Right hindlimb (tissue), 1 donor: ENCODE measurements at places on chromosomes 6 and 20.

DNA sequence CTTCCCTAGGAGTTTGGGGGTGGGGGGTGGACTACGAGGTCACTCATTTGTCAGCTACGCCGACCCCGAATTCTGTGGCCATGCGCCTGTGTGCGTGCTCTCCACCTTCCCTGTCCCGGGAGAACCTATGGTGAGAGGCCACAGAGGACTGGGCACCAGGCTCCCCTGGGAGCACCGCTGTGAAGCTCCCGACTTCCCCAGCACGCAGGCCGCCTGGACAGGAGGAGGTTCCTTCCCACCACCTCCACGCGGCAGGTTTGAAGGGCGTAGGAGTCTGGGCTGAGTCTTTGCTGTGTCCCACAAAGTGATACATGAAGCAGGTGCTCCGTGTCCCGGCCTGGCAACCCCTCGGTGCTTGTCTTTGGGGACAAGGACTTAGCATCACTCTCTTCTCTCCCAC is 107.2 kb downstream of the CDH4 start:
- no peak for DNase-seq

DNA sequence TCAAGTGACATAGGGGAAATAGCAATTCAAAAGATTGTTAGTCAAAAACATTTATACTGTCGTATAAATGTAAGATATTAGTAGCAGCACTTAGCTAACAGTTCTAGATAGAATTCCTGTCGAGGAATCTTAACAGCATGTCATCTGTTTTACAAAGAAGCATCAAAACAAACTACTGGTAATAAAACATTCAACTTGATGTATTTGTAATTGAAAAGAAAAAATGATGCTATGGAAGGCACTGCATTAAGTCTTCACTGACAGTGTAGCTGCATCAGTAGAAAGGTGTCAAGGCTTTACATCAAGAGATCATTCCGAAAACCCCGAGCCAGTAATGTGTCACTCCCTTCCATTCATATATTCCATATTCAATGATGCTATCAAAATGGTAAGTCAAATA is 223.5 kb downstream of the TBC1D32 start:
- no peak for DNase-seq

GRCh38 chr20:34834459-34834893 is 9.0 kb upstream of the NCOA6 start:
- no peak for DNase-seq

- peak; percentile 20 for DNase-seq
Observed at GRCh38 chr6:106628658-106629102, 618 bp downstream of the RTN4IP1 start.

DNA sequence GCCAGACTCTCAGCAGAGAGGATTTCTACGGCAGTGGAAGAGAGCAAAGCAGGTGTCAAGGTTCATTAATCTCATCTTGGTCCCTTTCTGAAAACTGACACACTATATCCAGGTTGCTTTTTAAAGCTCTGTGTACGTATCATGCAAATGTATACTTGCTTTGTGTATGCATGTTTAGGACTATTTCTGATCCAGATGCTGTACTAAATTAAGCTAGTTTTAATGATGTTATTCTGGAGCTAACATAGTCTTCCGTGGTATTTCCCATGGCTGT is 59.2 kb upstream of the SNX9 start:
- no peak for DNase-seq

DNA sequence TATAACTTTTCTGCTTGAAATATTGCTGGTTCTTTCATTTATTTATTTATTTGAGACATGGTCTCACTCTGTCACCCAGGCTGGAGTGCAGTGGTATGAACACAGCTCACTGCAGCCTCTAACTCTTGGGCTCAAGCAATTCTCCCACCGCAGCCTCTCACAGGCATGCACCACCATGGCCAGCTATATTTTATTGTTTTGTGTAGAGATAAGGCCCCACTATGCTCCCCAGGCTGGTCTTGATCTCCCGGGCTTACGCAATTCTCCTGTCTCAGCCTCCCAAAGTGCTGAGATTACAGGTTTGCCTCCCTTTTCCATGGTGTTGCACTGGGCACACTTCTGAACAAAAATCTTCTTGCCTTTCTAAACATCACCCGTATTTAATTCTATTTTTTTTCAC is 39.1 kb upstream of the RNGTT start:
- DNase-seq, result no peak

GRCh38 chr6:140957386-140957785 is 1175.3 kb upstream of the GJE1 start:
- DNase-seq, result no peak

DNA sequence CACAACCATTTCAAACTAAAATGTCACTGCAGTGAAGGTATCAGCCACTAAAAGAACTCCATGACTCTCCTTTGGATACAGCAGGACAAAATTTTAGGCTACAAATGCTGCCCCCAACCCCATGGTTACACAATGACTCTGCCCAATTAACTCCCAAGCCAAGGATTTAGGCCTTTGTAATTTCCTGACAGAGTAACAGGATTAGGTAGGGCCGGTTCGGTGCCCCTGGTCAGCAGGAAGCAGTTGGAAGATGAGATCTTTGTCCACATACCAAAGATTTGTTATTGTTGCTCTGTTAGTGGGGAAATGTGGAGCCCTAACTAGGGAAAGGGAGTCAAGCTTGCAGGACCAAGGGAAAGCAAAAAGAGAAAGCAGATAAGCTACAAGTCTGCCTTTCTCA is 26.7 kb upstream of the RIPK1 start:
- no peak for DNase-seq

DNA sequence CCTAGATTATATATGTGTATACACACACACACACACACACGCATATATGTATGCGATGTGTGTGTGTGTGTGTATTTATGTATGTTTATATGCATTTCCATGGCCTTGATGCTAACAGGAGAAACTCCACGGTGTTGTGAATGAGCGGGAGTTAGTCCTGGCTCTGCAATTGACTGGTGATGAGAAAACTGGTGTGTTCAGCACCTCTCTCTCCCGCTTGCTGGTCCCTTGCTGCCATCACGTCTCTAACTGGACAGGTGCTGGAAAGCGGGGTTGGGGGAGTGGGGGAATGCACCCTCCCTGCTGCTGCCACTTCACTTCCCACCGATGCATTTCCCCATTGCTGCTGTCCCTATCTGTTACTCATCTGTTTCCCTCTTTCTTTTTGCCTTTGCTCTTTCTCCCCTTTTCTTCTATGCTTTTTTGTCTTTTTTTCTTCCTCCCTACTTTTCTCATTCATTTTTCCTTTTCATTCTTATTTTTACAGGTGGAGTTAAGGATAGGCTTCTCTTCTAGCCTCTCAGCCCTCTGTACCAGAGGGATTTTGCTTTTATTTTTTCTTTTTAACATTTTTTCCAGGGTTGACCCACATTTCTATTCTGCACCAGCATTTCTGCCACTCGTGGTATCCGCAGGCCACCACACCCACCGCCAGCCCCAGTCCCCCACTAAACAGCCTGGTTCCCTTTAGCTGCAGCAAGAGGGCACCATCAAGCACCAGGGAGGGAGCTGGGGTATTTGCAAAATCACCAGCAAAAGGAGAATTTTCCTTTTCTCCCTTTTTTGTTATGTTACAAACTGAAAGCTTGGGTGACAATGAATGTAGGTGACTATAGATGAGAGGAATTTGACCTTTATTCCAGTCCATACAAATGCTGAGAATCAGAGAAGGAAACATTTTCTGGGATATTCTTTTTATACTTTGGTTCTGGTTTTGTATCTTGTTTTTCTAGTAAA is 115.6 kb downstream of the TCP11 start:
- DNase-seq, result no peak

- DNase-seq, result no peak
Observed at GRCh38 chr20:43751167-43752050, 24.6 kb upstream of the GTSF1L start.
